Activated CD8-positive, alpha-beta memory T cell treated with anti-CD3 and anti-CD28 coated beads, Interleukin-2, amount 50 U/mL, for 4 hours (primary cell): ENCODE measurements at places on chromosomes 7 and 10.

DNA sequence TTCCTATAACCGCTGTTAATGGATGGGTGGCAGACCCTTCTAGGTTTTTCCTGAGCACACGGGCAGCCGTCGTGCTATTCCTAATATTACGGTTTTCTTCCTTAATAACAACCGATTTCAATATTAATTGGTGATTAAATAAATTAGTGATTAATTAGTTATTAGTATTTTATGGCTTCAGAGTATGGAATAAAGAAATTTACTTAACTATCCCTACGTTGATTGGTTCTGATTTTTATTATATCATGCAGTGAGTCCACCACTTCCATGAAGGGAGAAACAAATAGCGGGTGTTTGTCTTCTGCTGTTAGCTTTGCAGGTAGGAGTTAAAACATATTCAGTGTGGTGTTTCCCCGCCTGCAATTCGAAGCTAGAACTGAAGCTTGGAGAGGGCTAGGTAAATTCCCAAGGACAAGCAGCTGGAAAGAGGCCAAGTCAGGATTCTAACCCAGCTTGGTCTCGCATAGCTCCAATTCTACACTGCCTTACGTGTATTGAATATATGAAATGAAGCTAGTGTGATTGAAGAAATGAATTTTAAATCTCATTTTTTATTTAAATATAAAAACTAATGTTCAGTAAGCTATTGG is 928 bp upstream of the CSTF2T start:
- DNase-seq: no peak

GRCh38 chr10:79105150-79105739 is 36.5 kb downstream of the ZMIZ1 start:
- DNase-seq: no peak

GRCh38 chr10:69089638-69090599 is 2.0 kb downstream of the SRGN start:
- DNase-seq: peak; percentile 68

DNA sequence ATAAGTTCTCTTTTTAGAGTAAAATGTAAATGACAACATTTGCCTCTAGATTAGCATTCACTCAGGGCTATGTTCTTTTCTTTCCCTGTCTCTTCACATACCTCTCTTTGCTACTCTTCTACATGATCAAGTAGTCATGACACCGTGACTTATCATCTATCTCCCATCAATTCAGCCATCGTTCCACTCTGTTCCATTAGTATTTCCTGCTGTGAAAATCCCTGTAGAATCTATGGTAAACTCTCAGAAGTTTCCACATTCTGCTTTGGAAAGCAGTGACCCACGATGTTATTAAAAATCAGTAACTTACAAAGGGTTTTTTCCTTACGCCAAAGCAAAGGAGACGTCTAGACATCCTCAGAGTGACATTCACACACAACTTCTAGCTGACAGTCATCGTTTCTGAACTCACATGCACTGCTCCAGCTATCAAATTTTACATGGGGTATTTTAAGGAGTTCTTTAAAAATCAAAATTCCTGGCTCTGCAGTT is 135.6 kb downstream of the SEMA3C start:
- DNase-seq: no peak

- no peak for DNase-seq
Measured at GRCh38 chr10:76117949-76118348, 686.5 kb downstream of the LRMDA start.

- peak; percentile 24 for DNase-seq
Measured at GRCh38 chr7:43584195-43584586, 1.3 kb downstream of the STK17A start.

DNA sequence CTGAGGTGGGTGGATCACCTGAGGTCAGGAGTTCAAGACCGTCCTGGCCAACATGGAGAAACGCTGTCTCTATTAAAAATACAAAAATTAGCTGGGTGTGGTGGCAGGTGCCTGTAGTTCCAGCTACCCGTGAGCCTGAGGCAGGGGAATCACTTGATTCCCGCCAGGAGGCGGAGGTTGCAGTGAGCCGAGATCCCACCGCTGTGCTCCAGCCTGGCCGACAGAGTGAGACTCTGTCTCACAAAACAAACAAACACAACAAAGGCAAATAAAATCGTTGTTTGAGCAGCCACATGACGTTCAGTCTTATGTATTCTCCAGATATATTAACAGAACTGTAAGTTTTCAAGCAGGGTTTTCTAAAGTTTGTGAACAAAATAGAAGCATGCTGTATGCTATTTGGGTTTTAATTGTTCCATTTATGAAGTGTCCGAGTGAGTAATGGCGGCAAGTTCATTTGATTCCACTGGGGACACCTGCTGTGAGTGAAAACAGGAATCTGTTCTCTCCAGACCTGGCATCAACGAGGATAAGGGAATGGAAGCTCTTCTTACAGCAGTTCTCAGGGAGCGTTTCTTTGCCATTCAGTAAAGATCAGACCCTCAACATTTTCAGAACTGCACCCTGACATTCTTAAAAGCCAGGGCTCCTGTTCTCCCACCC is 122.5 kb upstream of the PITRM1 start:
- DNase-seq: no peak

DNA sequence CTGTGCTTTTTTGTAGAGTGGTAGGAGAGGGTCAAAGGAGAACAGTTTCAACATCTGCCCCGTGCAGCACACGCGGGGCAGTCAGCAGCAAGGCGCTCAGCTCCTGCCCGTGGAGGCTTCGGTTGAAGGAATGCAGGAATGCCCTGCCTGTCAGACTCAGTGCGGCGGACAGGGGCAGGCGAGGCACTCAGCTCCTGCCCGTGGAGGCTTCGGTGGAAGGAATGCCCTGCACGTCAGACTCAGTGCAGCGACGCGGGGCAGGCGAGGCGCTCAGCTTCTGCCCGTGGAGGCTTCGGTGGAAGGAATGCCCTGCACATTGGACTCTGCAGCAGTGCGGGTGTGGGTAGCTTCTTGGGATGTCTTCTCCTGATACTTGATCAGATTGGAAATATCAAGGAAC is 37.0 kb downstream of the PPP2R2D start:
- DNase-seq: no peak

DNA sequence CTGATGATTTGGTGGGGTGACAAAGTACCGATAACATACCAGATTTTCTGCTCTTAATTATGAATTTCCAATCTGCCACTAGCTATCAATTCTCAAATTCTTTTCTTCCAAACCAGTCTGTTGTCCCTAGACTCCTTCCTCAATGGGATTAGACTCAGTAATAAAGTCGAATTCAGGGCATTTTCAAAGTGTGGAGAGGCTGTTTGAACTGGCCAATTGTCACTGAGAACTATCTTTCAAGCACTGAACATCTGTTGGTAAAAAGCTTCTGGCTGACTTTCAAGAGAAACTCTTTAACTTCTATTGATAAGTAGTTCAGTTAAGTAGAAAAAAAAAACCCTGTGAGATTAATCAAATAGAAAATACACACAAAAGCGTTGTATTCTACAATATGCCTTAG is 108.9 kb downstream of the SAMD9 start:
- no peak for DNase-seq

GRCh38 chr7:151014950-151015349 is 9.3 kb downstream of the ATG9B start:
- no peak for DNase-seq

DNA sequence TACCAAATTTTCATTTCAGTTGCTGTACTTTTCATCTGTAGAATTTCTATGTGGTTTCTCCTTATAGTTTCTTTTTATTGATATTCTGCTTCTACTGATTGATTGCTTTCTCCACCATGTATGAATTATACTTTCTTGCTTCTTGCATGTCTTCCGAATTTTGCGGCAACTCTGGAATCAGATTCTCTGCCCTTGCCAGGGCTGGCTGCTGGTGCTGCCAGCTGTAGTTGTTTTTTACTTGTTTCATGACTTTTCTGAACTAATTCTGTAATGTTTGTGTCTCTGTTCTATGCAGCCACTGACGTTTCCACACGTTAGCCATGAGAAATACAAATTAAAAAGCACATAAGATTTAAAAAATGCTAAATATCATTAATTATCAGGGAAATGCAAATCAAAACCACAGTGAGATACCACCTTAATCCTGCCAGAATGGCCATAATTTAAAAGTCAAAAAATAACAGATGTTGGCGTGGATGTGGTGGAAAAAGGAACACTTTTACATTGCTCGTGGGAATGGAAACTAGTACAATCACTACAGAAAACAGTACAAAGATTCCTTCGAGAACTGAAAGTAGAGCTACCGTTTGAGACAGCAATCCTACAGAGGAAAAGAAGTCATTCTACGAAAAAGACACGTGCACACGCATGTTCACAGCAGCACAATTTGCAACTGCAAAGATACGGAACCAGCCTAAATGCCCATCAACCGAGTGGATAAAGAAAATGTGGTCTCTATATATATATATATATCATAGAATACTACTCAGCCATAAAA is 51.5 kb downstream of the MAD1L1 start:
- DNase-seq: no peak
